Stimulated activated CD8-positive, alpha-beta memory T cell treated with anti-CD3 and anti-CD28 coated beads, Interleukin-4, amount 100 ng/mL, for 1 hour (primary cell): ENCODE measurements at places on chromosomes 4 and X.

DNA sequence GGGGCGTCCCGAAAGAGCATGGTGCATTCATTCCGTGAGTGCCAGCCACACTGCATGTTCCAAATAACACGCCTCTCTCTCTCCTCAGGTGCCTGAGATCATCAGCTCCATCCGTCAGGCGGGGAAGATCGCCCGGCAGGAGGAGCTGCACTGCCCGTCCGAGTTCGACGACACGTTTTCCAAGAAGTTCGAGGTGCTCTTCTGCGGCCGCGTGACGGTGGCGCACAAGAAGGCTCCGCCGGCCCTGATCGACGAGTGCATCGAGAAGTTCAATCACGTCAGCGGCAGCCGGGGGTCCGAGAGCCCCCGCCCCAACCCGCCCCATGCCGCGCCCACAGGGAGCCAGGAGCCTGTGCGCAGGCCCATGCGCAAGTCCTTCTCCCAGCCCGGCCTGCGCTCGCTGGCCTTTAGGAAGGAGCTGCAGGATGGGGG is 54.2 kb downstream of the PTTG2 start:
- DNase-seq: no peak

GRCh38 chr4:173045571-173045970 is 123.0 kb upstream of the GALNT7 start:
- no peak for DNase-seq

DNA sequence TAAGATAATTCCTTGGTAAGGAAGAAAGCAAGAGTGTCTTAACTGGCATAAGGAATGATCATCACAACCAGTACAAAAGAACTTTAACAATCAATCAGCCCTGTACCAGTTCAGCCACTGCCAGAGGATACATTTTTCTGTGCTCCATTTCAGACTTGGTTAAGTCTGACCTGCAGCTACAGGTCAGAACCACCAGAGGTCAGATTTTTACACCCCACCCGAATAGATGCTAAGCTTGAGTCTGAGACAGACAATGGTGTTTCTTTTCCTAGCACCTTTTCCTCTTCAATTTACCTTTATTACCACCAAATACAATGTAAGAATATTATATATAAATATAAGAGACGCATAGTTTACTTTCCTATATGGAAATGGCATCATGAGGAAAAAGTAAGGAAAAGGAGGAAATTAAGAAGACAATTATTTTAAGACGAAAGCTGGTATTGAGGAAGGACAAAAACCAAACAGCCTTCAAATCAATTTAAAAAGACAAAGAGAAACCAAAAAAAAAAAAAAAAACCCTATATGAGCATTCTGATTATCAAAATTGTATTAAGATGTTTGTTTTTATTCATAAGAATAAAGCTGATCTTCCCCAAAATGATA is 215.3 kb upstream of the TTC29 start:
- no peak for DNase-seq

DNA sequence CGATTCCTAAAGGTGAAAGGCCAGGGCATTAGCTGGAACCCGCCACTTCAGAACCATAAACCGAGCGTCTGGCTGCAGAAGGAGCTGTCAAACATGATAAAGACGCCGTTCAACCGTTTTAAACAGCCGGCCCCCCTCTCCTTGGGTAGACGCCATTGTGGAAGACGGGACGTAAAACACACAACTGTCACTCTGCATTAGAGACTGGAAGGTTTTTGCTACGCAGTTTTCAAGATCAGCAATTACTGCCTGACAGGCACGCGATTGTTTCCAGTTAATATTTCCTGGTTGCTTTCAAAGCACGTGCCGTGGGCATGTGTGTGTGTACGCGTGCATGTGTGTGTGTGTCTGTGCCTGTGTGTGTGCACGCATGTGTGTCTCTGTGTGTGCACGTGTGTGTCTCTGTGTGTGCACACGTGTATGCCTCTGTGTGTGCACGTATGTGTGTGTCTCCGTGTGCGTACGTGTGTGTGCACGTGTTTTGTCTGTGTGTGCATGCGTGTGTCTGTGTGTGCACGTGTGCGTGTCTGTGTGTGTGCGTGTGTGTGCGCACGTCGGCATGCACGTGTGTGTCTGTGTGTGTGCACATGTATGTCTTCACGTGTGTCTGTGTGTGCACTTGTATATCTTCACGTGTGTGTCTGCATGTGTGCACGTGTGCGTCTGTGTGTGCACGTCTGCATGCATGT is 48.8 kb downstream of the SHOX start:
- DNase-seq: no peak

GRCh38 chr4:76637712-76638361 is 202.8 kb downstream of the SHROOM3 start:
- no peak for DNase-seq

DNA sequence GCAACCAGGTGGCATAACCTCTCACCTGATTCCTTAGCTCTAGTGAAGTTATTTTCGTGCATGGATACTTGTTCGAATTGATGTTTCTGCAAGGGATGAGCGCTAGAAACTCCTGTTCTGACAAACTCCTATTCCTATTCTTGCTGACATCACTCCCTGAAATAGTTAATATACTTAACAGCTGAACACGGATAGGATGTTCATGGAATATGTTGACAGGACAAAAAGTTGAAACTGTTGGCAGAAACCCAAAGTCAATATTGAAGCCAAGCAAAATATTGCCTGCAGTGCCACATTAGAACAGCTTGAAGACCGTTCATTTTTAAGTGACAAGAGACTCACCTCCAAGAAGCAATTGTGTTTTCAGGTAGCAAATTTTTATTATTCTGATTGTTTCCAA is at the start of gene KLKB1:
TSS of gene KLKB1 (plus strand) at position 287 of the 400 bp plus-strand sequence. CDS start 689 bp downstream, outside the sequence.
- DNase-seq: no peak

- DNase-seq: no peak
Observed at GRCh38 chrX:48531358-48531959, 8.1 kb upstream of the TBC1D25 start.

GRCh38 chrX:95949588-95949987 is 735.1 kb upstream of the DIAPH2 start:
- DNase-seq: no peak

GRCh38 chrX:109997786-109998452 is 5.0 kb upstream of the TMEM164 start:
- DNase-seq: no peak

- no peak for DNase-seq
Observed at GRCh38 chrX:29870608-29871007, 344.8 kb upstream of the MAGEB2 start.

- no peak for DNase-seq
Observed at GRCh38 chr4:185534511-185534865, 819 bp downstream of the PDLIM3 start.

- no peak for DNase-seq
Observed at GRCh38 chrX:107675823-107676555, 47.7 kb downstream of the PRPS1 start.

GRCh38 chr4:89724716-89725115 is 112.2 kb downstream of the SNCA start:
- DNase-seq: no peak
